ENCODE measurements at places on chromosomes 1 and 21.

GRCh38 chr1:201218409-201218808, 27.8 kb downstream of the IGFN1 start:
- DNase-seq, result no peak

- no peak for DNase-seq
These were observed 26.9 kb upstream of the EYA3 start for GRCh38 chr1:28115267-28115666.

DNA sequence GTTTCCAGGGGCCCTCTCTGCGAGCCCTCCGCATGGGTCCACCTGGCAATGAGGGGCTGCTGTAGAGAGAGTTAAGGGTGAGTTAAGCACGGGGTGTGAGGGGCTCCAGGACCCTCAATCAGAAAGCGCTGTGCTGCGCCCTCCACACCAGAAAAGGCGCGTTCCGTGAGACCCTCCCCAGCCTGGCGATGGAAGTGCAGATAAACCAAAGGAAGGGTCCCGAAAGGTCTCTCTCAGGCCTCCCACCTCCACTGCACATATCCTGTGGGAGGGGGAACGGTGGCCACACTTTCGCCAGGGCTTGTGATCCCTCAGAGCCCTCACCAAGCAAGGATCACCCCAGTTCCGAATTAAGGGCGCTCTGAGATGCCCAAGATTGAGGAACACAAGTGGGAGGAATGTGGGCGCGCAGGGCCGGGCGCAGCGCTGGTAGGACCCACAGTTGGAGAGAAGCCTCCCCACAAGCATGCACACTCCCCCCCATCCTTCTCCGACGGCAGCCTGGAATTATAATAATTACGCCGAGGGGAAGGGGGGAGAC, 1.1 kb downstream of the WNT3A start:
- no peak for DNase-seq

- no peak for DNase-seq
These were observed 2.6 kb downstream of the KCNA3 start for GRCh38 chr1:110672001-110672752.

DNA sequence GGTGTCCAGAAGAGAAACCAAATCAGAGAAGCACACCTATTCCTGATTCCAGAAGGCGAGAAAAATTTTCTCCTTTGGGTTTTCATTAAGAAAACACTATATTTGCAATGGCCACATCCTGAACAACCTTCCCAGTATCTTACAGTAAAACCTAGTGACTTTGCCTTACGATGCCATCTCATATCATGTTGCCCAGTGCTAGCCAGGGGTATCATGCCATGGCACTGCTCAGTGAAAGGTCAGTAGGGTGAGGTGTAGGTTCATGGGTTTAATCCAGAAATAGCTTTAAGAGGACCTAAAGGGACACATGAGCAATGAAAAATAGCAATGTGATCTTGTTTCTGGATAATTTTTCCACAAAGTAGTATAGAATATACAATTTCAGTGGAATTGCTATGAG, 7.2 kb downstream of the TLCD4 start:
- no peak for DNase-seq

DNA sequence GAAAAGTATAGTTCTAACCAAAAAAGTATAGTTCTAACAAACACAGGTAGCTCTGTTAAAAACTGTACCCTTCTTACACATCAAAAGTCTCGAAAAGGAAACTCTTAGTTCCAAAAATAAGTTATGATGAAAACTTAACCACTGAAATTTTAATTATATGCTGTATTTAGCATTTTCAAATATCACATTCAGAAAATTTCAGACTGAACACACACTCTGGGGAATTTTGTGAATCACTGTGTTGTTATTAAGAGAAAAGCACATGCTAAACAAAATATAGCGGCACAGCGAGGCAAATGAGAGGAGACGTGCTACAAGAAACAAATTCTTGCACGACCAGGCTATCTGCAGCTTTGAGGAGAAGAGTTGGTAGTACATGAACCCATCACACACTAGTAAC, 30.4 kb downstream of the VAV3 start:
- DNase-seq, result no peak

- no peak for DNase-seq
These were observed 10.1 kb downstream of the EXTL1 start for GRCh38 chr1:26031611-26032220.

DNA sequence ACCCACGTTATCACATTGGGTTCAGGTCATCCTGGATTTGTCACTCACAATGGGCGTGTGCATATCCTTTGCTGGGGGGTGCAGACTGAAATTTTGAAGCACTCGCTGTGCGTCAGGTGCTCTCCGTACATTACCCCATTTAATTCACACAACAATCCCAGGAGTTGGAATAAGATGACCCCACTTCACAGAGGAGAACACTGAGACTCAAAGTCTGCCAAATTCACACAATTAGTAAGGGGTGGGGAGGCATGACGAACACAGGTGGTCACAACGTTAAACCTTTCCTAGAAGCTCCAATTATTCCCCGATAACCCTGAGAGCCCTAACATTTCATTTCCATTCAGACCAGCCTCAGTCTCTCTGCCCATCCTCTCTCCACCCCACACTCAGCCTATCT, 3.8 kb upstream of the S100A2 start:
- DNase-seq, result no peak

DNA sequence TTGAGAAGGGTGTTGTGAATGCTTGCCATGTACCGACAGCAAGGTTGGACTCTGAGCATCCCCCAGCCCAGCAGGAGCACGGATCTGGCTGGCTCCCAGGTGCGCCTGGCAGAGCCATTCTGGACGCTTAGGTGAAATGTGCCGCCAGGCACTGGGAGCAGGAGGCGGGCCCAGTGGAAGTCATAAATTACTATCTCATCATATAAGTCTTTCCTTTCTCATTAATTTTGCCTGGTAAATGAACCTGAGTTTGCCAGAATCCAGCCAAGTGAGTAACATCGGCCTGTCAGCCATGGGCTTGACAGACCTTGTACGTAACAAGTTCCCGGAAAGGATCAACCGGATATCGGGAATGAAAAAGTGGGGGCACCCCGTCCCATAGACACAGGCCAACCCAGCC, 179.5 kb upstream of the ARHGEF16 start:
- no peak for DNase-seq

GRCh38 chr1:206590025-206590758, 22.1 kb downstream of the EIF2D start:
- no peak for DNase-seq

GRCh38 chr21:15894596-15894995, 164.8 kb downstream of the USP25 start:
- DNase-seq, result no peak

DNA sequence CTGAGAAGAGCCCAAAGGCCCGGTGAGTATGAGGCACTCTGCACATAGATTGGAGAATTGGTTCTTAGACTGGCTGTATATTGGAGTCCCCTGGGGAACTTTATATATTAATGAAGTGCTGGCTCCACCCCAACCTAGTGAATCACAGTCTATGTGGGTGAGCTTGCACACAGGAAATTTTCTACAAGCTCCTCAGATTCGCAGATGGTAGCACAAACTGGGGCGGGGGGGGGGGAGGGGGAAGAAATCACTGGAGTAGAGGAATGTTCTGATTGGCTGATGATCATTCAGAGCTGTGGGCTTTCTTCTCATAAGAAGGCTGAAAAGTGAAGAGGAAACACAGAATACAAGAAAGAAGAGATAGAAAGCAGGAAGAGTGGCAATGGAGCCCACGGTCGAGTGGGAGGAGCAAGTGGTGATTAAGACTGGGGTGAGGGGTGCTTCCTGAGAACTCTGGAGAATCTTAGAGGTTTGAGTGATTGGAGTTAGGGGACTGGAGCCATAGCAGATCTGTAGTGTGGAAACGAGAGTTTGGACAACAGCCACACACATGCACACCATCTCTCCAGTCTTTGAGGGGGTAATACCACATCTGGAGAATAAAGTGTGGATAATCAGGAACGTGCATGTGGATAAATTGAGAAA, 465.9 kb upstream of the DAB1 start:
- DNase-seq, result no peak
